ENCODE measurements at places on chromosomes 11 and 22.

GRCh38 chr11:92939305-92939704 lies 30.1 kb upstream of the MTNR1B start:
- DNase-seq, result no peak

DNA sequence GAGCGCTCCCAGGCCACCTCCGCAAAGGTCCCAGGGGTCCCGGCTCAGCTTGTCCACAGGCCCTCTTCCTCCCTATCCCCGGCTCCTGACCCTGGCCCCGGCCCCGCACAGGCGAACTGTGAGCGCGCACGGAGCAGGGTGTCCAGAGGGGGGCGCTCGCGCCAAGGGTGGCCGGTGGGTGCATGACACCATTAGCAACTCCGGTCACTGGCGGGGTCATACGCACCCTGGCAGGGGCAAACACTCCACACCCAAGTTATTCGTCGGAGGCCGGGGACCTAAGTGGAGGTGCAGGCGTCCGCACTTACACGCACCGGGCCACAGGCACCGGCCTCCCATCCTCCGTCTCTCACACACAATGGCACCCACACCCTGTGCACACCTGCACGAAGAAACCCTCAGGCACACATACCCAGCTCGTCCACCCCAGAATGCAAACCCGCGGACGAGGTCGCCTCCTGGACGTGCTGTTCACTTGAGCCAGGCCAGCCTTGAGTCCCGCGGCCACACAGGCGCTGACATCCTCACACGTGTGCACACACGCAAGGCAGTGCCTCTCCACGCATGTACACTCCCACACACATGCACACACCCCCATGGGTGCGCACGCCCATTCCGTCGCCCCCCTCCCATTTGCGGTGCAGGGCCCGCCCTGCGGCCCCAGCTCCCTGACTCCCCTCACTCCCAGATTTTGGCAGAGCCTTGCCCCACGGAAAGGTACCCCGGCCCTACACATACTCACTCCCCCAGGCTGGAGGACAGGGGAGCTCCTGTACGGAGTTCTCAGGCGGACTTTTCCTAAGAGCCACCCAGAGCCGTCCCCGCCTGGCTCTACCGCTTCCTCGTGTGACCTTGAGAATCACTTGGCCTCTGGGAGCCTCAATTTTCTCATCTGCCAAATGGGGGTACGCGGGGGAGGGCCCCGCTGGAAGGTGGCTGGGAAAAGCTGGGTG lies at the start of gene RASGRP2:
Gene RASGRP2, minus strand, starts transcription at position 552 of the 953 bp plus-strand sequence. CDS start 1,276 bp downstream, outside the sequence.
- DNase-seq, result peak; percentile 59

DNA sequence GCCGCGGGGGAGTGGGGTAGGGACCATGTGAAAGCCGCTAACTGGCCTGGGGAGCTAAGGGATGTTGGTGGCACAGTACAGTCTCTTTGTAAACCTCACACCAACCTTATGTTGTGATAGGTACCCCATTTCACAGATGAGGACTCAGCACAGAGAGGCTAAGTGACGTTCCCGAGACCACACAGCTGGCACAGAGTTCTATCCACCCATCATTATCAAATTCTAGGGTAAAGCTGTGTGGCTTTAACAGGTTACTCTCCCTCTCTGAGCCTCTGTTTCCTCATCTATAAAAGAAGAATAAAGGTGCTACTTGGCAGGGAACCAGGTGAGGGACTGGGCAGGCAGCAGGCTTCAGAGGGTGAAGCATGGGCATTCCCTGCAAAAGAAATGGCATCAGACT lies 1.4 kb upstream of the GDPD5 start:
- no peak for DNase-seq

DNA sequence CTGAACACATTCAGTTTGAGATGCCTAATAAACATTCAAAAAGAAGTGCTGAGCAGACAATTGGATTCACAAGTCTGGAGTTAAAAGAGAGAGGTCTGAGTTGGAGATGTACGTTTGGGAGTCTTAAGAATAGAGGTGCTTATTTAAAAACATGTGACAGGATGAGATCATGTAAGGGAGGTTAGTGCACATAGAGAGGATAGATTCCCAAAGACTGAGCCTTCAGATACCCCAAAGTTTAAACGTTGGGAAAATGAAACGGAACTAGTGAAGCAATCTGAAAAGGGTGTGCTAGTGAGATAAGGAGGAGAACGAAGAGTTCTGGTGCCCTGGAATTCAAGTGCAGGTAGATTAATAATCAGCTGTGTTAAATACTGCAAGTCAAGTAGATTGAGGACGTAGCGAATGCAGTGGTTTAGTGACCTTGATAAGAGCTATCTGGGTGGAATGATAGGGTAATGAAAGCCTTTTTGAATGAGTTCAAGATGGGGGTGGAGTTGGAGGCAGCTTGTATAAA lies 63.7 kb downstream of the HIPK3 start:
- DNase-seq, result no peak

GRCh38 chr11:17257196-17257595 lies 19.3 kb upstream of the NUCB2 start:
- no peak for DNase-seq

GRCh38 chr11:129375751-129376657 lies at the start of gene BARX2:
Gene BARX2, plus strand, starts transcription at chr11:129375848. Its CDS starts 188 bp downstream, at chr11:129376036.
- no peak for DNase-seq

- no peak for DNase-seq
Observed at GRCh38 chr11:76947800-76948199, 86.4 kb upstream of the B3GNT6 start.

- no peak for DNase-seq
Observed at GRCh38 chr11:6357222-6357621, 33.1 kb upstream of the SMPD1 start.

- no peak for DNase-seq
Observed at GRCh38 chr22:19811211-19811621, 43.5 kb downstream of the GNB1L start.

- no peak for DNase-seq
Observed at GRCh38 chr11:47917599-47918369, 62.6 kb upstream of the PTPRJ start.

DNA sequence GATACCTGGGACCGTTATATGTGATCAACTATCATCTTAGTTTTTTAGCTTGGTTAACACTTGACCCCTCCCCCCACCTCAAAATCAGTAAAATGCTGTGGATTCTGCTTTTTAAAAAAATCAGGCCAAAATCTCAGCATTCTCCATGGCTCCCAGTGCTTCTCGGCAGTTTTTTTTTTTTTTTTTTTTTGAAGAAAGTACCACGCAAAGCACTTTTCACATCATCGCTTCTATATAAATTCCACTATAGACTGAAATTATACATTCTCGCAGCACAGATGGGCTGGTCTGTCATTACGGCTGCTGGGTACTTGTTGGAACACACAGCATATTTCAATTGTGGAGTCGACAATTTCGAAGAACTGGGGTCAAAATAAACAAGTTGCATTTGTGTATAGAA lies 67.7 kb upstream of the PPARA start:
- DNase-seq, result no peak
